ENCODE measurements at places on chromosomes 7 and 10. TPM values are rescaled to one million over a fixed set of nuclear protein-coding genes. Genes with fewer than 3 reads are reported as not detected.
A peak's percentile ranks its signal among the peaks of the same experiment; 100 is the strongest.

The MYH16 gene
- not detected for total RNA-seq

The ITPRID1 gene
- total RNA-seq: not detected

The EBLN1 gene
- not detected for total RNA-seq

The PIK3AP1 gene
- total RNA-seq: 11.2 TPM

DNA sequence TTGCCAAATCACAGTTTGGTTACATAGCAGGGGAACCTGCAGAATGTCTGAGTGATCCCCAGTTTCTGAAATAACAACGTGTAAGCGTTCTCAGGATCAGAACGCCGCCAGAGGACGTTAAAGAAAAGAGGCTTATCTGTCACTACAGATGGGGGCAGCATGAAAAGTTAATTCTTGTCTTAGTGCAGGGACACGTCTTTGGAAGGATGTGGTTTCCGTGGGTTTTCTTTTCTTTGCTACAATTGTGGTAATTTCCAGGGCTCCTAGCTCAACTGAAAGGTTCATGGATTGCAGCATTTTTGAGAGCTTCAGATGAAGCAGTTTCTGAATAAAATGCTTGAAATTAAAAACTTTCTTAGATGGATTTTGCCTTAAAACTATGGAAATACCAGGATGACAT, 106.6 kb downstream of the PRKCQ start:
- no peak for DNase-seq

The STMP1 gene
- 13.4 TPM for total RNA-seq

GRCh38 chr10:129909080-129909479, 55.0 kb downstream of the EBF3 start:
- no peak for DNase-seq

GRCh38 chr10:89518876-89519842, 16.2 kb downstream of the SLC16A12 start:
- DNase-seq: no peak

- no peak for DNase-seq
Observed at GRCh38 chr7:102292813-102293798, 6.4 kb downstream of the SH2B2 start.

DNA sequence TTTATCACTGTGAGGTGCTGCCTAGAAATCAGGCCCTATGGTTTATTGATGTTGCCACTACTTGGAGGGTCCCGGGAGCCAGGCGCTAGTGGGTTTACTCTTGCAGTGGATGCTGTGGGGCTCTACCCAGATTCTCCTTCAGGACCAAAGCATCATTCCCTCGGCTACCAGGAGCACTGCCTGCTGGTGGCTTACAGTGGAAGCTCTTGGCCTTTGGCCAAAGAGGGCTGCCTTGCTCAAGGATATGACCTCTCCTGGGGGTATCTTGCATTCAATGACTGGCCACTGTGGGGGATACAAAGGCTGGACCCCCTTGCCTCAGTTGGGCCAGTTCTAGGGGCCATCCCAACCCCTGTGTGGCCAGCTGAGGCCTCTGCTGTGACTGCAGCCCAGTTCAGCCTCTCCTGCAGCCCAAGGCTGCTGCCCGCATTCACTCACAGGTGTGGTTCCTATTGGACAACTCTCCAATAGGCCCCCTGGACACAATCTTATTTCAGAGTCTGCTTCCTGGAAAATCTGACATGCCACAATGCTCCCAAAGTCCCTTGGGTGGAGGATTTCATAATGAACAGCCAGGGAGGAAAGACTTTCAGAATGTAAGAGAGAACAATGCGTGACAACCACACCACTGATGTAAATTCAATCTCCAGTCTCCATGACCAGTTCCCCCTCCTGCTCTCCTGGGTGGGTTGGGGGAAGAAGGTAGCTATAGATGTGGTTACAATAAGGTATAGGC, 196.3 kb downstream of the SNX10 start:
- peak; percentile 38 for DNase-seq

- DNase-seq: no peak
Observed at GRCh38 chr7:17369691-17370426, 71.4 kb downstream of the AHR start.

The RET gene
- 0.12 TPM for total RNA-seq

GRCh38 chr10:35346248-35346647, 9.9 kb downstream of the CCNY start:
- no peak for DNase-seq

The CYP3A4 gene
- 0.43 TPM for total RNA-seq

The NOS3 gene
- 14.5 TPM for total RNA-seq

GRCh38 chr7:134448356-134449229, 10.3 kb downstream of the AKR1B1 start:
- peak; percentile 43 for DNase-seq

The APBB1IP gene
- 1.4 TPM for total RNA-seq

- DNase-seq: no peak
Observed at GRCh38 chr7:42843205-42843800, 68.6 kb downstream of the C7orf25 start.

DNA sequence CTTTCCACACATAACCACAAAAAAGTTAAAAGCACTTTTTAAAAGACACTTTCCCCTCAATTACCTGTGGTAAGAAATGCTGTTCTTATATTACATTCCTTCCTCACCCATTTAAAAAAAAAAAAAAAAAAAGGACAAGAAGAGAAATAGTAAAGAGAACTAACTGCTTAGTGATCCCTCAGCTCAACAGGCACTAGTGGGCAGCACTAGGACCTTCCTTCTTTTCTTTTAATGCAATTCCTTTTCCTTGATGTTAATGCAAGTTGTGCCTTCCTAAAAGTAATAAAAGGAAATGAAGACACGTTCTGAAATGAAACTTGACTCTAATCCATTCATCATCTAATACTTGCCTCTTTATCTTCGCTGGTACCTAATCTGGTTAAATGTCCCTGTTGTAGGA, 189.7 kb downstream of the TCF7L2 start:
- DNase-seq: no peak

The ACHE gene
- 33.0 TPM for total RNA-seq

The PAPSS2 gene
- 13.4 TPM for total RNA-seq

GRCh38 chr7:138243430-138243829, 167.2 kb downstream of the AKR1D1 start:
- no peak for DNase-seq

- no peak for DNase-seq
Observed at GRCh38 chr7:42227021-42227420, 10.0 kb downstream of the GLI3 start.

The VPS37D gene
- 1.6 TPM for total RNA-seq

DNA sequence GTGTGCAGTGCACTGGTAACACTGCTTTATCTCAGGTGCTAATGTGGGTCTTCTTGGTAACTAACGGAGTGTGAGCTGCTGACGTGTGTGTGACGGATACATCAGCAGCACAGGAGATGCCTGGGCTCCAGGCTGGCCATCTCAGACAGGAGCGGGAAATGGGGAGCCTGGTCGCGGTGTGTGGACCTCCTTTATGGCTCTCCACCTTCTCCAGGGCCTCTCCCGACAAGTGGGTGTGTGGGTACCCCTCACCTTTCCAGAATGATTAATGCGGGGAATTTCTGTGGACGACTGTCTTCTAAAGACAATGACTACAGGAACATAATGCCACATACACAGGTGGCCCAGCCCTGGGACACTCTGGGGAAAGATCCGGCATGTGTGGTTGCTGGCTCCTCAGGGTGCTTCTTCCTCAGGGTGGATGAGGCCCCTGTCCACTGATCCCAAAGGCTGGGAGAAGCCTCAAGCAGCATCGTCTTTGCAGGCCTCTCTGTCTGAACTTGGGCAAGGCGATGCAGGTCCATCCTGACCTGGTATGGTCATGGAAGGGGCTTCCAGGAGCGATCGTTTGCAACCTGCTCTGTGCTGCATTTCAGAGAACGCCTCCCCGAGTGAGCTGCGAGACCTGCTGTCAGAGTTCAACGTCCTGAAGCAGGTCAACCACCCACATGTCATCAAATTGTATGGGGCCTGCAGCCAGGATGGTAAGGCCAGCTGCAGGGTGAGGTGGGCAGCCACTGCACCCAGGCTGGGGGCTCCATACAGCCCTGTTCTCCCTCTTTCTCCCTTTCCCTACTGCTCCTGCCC, 20.3 kb upstream of the CSGALNACT2 start:
- DNase-seq: no peak

The NUTM2E gene
- total RNA-seq: not detected

- no peak for DNase-seq
Observed at GRCh38 chr10:36547965-36548364, 577.4 kb upstream of the ANKRD30A start.

DNA sequence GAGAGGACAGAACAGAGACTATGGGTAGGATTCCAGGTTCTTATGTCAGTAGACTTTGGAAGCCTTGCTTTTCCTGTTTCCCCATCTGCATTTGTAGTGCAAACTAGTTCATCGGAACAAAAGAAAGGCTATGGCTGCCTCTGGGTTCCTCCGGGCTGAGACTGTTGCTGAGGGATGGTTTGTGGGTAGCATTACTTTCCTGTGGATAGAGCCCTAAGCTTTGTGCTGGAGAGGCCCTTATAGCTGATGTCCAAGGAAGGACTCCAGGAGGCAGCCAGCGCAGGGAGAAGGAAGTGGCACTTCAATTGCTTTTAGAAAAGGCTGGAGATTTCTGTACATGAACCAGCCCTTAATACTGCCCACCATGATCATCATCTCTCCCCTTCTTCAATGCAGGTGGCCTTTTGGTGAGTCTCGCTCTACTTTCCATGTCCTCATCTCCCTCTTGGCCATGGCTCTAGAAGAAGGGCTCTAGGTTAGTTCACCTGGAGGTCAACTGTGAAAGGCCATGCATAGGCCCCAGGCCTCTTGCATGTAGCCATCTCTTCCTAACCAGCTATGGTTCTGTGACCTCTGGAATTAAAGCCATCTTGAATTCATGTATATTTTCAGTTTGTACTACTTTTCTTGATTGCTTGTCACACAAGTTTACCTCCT, 15.4 kb downstream of the MXI1 start:
- DNase-seq: no peak

- no peak for DNase-seq
Observed at GRCh38 chr7:38321515-38321944, 48.1 kb upstream of the TARP start.

- DNase-seq: no peak
Observed at GRCh38 chr7:17939606-17940301, 540 bp downstream of the SNX13 start.

The CNPY1 gene
- total RNA-seq: not detected

DNA sequence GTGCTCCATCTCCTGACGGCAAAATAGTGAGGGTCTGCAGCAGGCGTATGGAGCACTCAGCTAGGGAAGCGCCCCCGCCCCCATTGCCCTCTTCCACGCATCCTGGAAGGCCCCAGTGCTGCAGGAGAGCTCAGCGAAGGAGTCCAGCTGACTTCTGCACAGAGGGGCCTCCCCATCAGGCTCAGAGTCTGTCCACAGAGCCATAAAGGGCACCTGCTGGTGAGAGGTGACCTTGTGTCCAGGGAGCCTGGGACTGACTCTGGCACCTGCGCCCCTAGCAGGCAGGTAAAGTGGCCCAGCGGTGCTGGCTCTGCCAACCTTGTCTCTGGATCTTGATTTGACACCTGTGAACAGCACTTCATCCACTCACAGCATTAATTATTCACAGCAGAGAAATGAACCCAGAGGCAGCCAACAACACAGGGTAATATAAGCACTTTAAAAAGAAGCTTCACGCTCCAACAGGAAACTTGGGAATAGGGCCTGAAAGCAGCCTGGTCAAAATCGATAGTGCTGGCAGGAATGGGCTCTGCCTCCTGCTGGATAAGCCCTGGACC, 59.6 kb downstream of the VOPP1 start:
- DNase-seq: no peak

GRCh38 chr7:130276796-130277762, 10.4 kb downstream of the CPA2 start:
- no peak for DNase-seq

- DNase-seq: no peak
Observed at GRCh38 chr7:3033581-3033980, 10.1 kb downstream of the CARD11 start.
